RWPE1 (cell line): ENCODE measurements at places on chromosomes 2 and 18.

GRCh38 chr18:33751613-33752221, 173.7 kb downstream of the ASXL3 start:
- DNase-seq: no peak

GRCh38 chr2:101512993-101513392, 38.1 kb upstream of the RFX8 start:
- DNase-seq: no peak

- no peak for DNase-seq
Observed at GRCh38 chr18:48864876-48865275, 85.9 kb downstream of the SMAD7 start.

DNA sequence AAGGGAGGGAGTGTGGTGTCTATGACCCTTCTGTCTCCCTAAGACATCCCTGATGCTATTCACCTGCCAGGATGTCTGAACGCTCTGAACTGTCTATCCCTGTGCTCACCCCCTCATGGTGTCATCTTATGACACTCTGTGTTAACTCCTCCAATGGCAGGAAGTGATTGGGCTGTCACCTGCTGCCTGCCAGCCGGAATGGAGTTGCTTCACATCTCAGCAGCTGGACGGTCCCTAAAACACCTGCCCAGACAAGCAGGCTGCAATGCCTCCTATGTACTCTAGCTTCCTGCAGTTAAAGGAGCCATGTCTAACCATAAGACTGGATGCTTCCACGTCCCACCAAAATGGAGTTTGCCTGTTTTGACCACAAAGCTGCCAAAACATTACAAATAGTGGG, 99.9 kb downstream of the CPO start:
- no peak for DNase-seq
